Muscle of back (tissue), 13 donors: ENCODE measurements at places on chromosomes 6 and 20. TPM values are rescaled to one million over a fixed set of nuclear protein-coding genes. Genes with fewer than 3 reads are reported as not detected.

SYNCRIP gene
- 123 TPM for polyA plus RNA-seq

CCN5 gene
- polyA plus RNA-seq: 0.07 TPM

ADGRB3 gene
- 0.35 TPM for polyA plus RNA-seq

RAB44 gene
- not detected for polyA plus RNA-seq

SOBP gene
- polyA plus RNA-seq: 13.5 TPM

KHDC3L gene
- polyA plus RNA-seq: not detected

RPP40 gene
- 12.6 TPM for polyA plus RNA-seq

CCDC170 gene
- 0.60 TPM for polyA plus RNA-seq

NFATC2 gene
- polyA plus RNA-seq: 5.6 TPM

EPB41L1 gene
- 24.7 TPM for polyA plus RNA-seq

GINS1 gene
- 7.2 TPM for polyA plus RNA-seq

TINAG gene
- not detected for polyA plus RNA-seq

ARFGEF3 gene
- polyA plus RNA-seq: 1.5 TPM

MYB gene
- polyA plus RNA-seq: 0.66 TPM

CD164 gene
- 315 TPM for polyA plus RNA-seq

BNIP5 gene
- 0.14 TPM for polyA plus RNA-seq

PNLDC1 gene
- polyA plus RNA-seq: 0.08 TPM

TPBG gene
- polyA plus RNA-seq: 14.4 TPM

BPIFB4 gene
- polyA plus RNA-seq: not detected

CUTA gene
- polyA plus RNA-seq: 109 TPM

GFOD1 gene
- 3.8 TPM for polyA plus RNA-seq

CNR1 gene
- polyA plus RNA-seq: 0.67 TPM

LATS1 gene
- polyA plus RNA-seq: 20.1 TPM

LY6G6C gene
- polyA plus RNA-seq: 0.63 TPM

TRIM15 gene
- polyA plus RNA-seq: not detected

ADGB gene
- polyA plus RNA-seq: not detected

F13A1 gene
- 53.9 TPM for polyA plus RNA-seq

PDE7B gene
- polyA plus RNA-seq: 6.9 TPM

RIMS1 gene
- 1.1 TPM for polyA plus RNA-seq

GABBR1 gene
- polyA plus RNA-seq: 25.1 TPM

CLDN20 gene
- 0.45 TPM for polyA plus RNA-seq

TTBK1 gene
- polyA plus RNA-seq: 0.05 TPM

SLC44A4 gene
- 0.50 TPM for polyA plus RNA-seq

MUC22 gene
- polyA plus RNA-seq: not detected

GGTLC1 gene
- polyA plus RNA-seq: not detected

SLC22A1 gene
- not detected for polyA plus RNA-seq
